ENCODE measurements at places on chromosomes 1 and 21.

DNA sequence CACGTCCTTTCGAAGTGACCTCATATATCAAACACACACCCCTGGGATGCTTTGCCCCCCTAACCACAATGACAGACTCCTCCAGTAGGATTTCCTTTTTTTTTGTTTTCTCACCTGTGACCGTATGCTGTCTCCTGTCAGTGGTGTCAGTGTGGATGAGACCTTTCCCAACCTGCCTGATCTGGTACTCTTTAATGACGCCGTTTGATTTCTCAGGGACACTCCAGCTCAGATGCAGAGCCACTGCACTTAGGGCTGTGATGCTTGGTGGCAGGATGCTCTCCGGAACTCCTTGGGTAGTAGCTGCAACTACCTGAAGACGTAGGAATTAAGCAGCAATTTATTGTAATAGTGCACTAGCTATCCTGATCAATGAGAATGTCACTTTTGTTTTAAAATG lies 212.6 kb downstream of the KCTD3 start:
- DNase-seq, result no peak

DNA sequence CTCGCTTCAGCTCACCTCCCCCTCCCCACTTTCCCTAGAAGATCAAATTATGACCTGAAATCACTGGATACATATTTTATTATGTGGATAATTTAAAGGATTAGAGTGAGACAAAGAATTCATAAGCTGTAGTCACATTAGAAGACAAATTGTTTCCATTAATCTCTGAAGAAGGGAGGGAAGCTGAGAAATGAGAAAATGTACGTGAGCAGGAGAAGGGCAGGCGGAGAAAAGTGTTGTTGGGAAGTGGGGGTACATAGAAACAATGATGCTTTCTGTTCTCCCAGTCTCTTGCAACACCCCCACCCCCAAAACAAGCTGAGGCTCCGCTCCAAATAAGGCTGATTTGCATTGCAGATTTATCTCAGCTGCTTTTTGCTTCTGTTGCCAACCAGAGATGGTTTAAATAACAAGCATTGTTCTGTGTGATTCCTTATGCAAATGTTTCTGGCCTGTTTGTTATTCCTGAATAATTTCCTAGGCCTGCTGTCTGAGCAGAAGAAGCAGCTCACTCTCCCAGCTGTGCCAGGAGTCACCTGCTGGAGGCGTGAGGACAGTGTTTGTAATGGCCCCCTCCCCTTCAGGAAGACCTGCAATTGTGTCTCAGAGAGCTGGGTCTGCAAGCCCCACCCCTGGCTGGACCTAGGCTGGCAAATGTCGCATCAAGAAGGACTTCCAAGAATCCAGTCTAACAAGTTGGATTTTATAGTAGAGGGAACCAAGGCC lies 121.8 kb upstream of the TNR start:
- DNase-seq, result no peak

GRCh38 chr1:212428496-212428895 lies 4.2 kb upstream of the NENF start:
- DNase-seq, result no peak

DNA sequence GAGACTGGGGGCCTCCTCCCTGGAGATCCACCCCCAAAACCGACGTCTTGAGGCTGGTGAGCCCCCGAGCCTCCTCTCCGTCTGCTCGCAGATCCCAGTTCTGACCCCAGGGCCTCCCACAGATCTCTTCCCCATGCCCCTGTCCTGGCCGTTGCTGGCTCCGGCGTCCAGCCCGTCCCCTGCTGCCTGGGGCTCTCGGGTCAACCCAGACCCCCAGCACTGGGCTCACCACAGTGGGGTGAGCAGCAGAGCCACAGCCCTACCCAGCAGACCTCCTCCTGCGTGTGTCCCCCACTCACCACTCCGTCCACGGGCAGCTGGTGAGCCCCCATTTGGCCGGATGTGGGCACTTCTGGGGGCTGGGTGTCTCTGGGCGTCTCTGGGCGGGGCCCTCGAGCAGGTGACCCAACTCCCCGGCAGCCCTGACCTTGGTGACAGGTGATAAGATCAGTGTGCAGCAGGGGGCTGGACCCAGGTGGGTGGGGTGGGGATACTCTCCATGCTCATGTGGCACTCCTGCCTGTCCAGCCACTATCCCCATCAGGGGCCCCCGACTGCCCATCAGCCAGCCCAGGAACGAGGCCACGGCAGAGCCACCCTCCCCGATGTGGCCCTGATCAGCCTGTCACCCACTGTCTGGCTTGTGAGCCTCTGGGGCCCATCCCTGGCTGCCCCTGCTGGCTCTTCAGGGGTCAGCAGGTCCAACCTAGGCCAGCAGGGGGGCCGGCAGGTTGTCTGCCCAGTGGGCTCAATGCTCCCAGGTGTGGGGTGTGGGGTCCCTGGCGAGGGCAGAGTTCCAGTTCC lies 709 bp downstream of the TNFRSF14 start:
- peak; percentile 71 for DNase-seq

GRCh38 chr1:228073857-228074545 lies 8.5 kb upstream of the ARF1 start:
- peak; percentile 54 for DNase-seq

- no peak for DNase-seq
These were observed 333.4 kb upstream of the PKN2 start for GRCh38 chr1:88350648-88351047.

GRCh38 chr1:54970901-54971300 lies 9.5 kb upstream of the TMEM61 start:
- no peak for DNase-seq

- DNase-seq, result peak; percentile 69
These were observed at the start of gene ARHGAP30 for GRCh38 chr1:161069731-161070270. Gene ARHGAP30 (minus strand): TSS chr1:161069891. CDS start chr1:161069624, 267 bp downstream.

GRCh38 chr1:115308969-115309368 lies 29.1 kb downstream of the NGF start:
- DNase-seq, result no peak

DNA sequence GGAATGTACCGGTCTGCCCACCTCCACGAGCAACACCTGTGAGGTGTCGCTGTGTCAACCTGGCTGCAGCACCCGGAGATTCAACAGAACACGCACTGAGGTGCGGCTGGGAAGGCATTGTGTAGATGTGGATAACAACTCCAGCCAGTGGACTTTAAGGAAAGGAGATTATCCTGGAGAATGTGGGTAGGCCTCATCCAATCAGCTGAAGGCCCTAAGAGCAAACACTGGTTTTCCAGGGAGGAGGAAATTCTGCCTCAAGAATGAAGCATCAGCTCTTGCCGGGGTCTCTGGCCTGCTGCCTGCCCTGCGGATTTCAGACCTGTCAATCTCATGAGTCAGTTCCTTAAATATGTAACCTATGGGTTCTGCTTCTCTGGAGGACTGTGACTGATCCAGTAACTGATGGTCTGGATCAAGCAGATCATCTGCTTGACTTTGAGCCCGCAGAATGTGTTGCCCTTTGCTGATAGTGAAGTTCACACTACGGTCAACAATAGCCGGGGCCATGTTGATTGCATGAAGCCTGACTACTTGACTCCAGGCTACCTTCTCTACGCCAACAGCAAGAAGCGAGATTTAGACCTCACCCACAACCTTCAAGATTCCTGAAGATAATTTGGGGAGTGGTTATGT lies 15.9 kb upstream of the PRDM15 start:
- DNase-seq, result no peak

- no peak for DNase-seq
These were observed 6.7 kb upstream of the TIE1 start for GRCh38 chr1:43293896-43294760.

DNA sequence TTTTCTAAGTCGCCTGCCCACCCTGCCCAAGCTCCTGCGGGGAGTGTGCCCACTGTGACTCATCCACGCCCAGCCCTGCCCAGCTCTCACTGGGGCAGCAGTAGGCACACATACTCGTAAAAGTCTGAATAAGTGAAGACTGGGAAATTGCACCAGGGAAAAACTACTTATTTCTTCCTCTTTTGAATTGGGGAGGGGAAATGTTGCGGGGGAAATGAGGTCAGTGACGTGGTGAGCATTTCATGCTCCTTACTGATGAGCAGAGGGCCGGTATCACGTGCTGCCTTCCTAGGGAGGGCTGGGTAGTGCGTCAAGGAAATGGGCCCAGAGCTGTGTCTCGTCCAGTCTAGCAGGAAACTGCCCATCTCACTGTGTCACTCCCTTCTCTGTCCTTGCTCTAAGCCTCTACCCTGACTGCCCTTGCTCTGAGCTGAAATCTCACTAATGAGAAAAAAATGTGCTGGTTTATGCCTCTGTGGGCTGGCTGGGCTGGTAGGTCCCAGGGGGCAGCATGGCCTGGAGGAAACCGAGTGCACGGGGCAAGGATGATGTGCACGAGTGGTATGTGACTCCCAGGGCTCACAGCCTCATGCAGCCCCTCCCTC lies 13.5 kb upstream of the TNFRSF1B start:
- no peak for DNase-seq

DNA sequence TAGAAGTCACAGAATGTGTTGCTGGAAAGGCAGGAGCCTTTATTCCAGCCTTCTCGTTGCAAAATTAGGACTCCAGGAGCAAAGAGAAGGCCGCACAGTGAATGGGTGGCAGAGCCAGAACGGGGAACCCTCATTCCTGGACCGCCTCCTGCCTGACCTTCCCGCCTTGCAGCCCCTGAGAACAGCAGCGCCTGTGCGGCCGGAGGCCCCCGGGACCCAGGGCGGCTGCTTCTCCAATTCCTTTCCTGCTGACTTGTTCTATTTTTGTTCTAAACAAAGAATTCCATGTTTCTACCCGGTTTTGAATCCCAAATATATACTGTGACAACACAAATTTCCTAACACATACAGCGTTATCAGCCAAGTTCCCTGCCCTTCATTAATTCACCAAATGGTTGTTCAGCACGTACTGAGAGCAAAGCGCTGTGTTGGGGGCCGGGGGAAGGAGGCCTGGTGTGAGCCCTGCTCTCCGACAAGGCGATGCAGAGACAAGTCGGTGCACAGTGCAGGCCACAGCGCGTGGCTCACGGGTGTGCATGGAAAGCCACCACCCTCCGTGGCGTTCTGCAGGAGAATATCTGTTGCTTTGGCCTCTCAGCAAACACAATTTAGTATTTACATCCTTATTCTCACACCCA lies 31.9 kb upstream of the COL6A2 start:
- DNase-seq, result no peak

DNA sequence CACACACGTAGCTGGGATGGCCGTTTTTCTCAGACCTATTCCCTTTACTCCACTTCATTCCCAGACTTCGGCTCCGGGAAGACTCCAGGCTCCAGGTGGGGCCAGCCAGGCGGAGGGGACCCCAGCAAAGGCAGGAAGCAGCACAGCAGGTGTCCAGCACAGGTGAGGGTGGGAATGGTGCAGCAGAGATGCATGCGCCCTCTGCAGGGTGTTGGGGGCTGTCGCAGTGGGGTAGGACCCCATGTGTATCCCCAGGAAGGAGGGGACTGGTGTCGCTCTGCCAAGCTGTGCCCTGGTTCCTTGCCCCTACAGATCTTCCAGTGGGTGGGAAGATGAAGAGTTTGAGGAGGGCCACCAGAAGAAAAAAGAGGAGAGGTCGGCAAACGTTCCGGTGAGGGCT lies 5.3 kb downstream of the TTC24 start:
- DNase-seq, result peak; percentile 60

GRCh38 chr1:201551877-201552731 lies 13.2 kb downstream of the NAV1 start:
- DNase-seq, result no peak

DNA sequence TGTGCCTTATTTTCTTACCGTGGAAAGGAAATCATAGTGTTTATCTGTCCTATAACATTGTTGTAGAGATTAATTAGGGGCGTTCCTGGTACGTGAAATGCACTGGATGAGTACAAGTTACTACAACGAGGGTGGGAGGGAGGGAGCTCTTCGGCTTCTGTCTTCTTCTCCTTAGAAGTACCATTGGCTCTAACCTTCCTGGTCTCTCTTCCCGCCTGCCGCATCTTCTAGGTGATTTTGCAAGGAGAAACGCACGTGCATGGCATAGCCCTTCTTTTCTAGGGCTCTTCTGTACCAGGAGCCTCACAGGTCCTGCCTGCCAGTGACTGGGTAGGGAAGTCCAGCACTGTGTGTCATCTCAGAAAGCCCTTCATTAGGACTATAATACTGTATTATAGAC lies 16.8 kb downstream of the SH3BP5L start:
- no peak for DNase-seq

GRCh38 chr1:153534226-153534924 lies 1.4 kb downstream of the S100A6 start:
- no peak for DNase-seq

DNA sequence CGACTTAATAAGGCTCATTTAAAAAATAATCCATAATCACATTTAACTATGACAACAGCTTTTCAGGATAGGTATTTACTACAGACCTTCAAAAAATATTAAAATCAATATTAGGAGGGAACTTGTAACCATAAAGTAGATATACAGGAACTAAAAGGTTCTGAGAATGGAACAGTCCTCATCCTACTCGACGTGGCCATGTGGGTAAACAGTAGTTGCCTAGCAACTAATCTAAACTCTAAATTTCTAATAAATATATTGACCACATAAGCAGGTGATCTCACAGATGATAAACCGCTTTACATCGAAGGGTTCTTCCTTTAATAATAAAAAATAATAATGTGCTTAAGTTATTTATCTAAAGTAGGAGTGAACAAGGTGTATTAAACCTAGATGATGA lies 7.9 kb downstream of the AKT3 start:
- DNase-seq, result no peak

GRCh38 chr21:32003411-32003810 lies 130.6 kb downstream of the HUNK start:
- DNase-seq, result no peak

DNA sequence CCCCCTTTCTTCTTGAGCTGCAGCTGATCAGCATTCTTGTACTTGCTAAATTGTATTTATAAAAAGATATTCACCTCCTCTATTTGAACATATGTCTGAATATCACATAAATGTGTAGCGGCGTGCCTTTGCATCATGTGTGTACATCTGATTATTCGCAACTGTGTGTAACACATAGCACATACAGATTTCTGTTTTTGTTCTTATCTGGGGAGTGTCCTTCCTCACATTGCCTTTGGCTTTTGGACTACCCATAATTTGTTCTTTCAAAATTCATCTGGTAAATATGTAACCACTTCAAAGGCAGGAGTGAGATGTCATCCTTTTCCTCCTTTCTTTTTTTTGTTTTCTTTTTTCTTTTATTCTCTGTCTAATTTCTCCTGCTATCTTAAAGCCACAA lies 113.6 kb downstream of the PBX1 start:
- no peak for DNase-seq

GRCh38 chr1:38050397-38051078 lies 3.9 kb upstream of the POU3F1 start:
- no peak for DNase-seq

DNA sequence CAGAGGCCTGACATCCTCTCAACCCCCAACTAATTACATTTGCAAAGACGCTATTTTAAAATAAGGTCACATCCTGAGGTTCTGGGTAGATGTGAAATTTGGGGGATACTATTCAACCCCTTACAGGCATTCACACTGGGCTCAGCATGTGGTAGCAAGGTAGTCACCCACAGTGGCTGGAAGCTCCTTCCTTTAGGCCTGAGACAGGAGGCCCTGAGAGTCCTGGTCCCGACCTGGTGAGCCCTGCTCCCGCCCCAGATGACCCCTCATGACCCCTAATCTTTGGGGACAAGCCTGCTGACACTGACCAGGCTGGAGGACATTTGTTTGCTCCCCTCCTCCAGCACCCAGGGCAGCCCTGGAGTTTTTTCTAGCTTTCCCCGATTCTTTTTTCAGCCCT lies 225.9 kb downstream of the DYRK1A start:
- no peak for DNase-seq

- no peak for DNase-seq
These were observed 17.7 kb downstream of the PFKFB2 start for GRCh38 chr1:207070811-207071210.

GRCh38 chr21:42478504-42478903 lies 17.5 kb downstream of the RSPH1 start:
- DNase-seq, result no peak

All from RPMI8226 (cell line).